Esophagus squamous epithelium (tissue), 5 donors: ENCODE measurements at places on chromosomes 16 and 17.

GRCh38 chr17:27817731-27818130, 17.4 kb upstream of the NOS2 start:
- DNase-seq = no peak

DNA sequence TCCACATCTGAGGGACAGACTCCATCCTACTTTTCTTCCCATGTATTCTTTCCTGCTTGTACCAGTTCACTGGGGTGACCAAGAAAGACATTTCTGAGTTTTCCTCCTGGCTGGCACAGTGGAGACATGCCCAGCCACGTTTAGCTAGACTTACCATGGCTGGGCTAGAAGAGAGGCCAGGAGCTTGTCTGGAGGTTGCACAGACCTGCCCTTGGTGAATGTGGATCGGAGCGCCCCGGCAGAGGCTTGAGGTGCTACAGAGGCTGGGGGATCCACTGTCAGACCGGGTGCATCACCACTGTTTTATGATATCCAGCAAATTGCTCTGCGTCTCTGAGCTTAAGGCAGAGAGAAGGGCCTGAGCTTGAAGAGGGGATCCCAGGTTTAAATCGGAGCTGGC, 3.5 kb downstream of the IL4R start:
- no peak for DNase-seq

DNA sequence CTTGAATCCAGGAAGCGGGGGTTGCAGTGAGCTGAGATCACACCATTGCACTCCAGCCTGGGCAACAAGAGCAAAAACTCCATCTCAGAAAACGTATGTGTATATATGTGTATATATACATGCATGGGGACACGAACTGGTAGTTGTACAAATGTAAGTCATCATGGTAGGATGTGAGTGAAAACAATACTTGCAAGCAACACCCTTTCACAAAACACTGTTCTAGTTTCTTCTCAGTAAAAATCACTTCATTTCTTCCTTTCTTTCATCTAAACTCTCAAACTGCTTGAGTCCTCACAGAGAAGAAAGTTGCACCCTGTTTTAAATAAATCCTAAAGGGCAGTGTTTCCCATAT, 51.8 kb downstream of the METTL16 start:
- DNase-seq = no peak

DNA sequence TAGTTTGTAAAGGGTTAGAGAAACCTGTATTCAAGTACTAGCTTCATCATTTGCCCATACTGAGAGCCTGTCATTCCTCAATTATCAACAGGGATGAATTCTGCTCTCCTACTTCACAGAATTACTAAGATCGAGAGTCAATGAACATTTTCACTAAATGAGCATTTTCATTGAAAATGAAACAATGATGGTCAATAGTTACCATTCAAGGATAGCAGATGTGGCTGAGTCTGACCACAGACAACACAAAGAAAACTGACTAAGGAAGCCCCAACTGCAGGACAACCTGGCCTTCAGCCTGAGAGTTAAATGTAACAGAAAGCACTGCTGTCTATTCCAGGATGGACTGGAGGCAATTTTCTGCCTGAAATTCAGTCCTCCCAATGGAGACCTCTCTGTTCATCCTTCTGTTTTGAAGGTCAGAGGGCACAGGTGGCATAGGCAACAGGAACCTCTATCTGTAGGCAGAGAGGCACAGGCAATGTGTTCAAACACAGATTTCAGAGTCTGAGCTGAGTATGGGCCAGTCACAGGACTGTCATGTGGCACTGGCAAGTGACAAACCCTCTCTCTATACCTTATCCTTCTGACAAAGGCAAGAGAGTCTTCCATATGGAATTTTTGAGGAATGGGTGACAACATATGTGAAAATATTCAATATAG, 19.5 kb downstream of the TRAF4 start:
- DNase-seq = no peak

- no peak for DNase-seq
Observed at GRCh38 chr16:50675686-50676610, 5.2 kb downstream of the SNX20 start.

GRCh38 chr16:10964891-10965326, 20.5 kb downstream of the CLEC16A start:
- DNase-seq = no peak
